GM12865 (cell line): ENCODE measurements at places on chromosomes 7 and 10.
A peak's percentile ranks its signal among the peaks of the same experiment; 100 is the strongest.

- no peak for DNase-seq
Observed at GRCh38 chr7:14521183-14521582, 381.4 kb downstream of the DGKB start.

- no peak for DNase-seq
Observed at GRCh38 chr10:9268176-9268575, 1213.7 kb downstream of the GATA3 start.

DNA sequence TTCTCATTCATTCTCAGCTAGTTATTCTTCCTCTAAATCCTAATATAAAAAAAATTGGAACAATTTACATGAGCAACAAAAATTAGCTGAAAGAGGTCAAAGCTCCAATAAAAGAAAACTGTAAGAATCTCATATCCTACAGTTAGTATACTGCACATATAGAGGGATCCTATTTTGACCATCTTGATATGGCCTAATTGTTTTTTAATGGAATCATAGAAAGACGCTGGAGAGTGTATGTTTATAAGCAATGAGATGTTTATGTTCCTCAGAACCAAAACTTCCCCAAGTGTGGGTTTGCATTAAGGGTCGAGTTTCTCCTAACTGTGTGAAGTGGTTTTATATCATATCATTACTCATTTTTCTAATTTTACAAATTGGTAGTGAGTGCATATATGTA is 102.5 kb downstream of the VIM start:
- DNase-seq = no peak

DNA sequence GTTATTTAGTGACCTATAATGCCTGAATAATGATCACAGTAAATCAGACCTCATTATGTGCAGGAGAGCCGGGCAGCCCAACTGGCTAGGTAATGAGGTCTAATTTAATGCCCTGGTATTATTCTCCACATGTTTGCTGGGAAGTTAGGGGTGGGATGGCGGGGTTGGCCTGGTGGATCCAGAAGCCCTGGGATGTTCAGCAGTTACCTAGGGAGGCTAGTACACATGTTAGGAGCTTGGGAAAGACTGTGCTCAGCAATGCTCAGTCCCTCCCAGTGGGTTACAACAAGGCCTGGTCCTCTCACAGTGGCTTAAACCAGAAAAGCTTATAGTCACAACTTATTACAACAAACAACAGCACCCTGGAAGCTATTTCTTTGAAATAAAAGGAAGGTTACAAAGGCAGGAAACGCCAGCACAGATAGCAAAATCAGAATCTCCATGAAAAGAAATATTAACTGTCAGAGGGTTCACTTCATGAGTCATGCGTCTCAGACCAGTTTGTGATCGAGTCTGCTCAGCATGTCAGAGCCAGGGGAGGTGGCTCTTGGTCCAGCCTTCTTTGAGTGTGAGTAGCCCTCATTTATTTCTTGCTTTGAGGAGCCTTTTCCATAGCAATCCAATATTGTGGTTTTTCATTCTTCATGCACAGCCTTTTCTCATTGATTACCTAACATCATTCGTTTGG is 418.6 kb upstream of the NPVF start:
- DNase-seq = no peak

GRCh38 chr7:88279323-88279722 is 27.4 kb downstream of the STEAP4 start:
- no peak for DNase-seq

- no peak for DNase-seq
Observed at GRCh38 chr7:35467456-35467978, 213.6 kb upstream of the TBX20 start.

DNA sequence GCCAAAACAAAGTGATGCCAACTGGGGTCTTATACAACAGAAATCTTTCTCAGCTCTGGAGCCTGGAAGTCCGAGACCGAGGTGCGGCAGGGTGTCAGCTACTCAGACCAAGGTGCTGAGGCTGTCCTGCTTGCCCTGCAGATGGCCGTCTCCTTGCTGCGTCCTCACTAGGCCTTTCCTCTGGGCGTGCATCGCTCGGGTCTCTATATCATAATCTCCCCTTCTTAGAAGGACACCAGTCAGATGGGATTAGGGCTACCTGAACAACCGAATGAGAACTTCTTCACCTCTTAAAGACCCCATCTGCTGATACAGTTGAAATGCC is 244.7 kb downstream of the EBF3 start:
- no peak for DNase-seq

- no peak for DNase-seq
Observed at GRCh38 chr7:37376386-37376785, 72.3 kb downstream of the ELMO1 start.

DNA sequence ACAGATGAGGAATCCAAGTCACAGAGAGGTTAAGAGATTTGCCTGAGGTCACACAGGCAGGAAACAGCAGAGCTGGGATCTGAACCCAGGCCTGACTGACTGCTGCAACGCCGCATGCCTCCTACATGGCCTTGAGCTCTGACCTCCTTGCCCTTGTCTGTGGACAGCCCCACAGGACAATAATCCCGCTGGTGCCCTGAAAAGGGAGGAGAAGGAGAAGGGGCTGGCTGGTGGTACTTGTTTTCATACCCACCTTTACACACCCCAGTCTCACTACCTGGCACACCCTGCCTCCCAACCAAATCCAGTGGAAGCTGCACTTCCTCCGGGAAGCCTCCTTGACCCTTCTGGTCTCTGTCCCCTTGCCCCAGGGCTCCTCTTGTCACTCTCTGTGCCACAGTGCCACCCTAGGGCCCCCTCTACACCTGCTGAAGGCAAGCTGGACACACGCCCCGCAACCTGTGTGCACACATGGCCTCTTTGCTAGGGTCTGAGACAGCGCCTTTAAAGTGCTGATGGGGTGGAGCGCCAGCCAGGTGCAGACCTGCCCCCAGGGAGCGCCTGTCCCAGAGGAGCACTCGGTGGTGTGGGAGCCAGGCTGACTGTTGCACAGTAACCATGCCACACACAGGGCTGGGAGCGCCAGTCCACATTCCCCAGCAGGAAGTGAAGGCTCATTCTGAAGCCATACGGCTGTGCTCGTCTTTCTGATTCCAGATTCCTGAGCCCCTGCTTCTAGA is 38.6 kb downstream of the ZCCHC24 start:
- no peak for DNase-seq

GRCh38 chr10:100085596-100085995 is 3.9 kb upstream of the CPN1 start:
- no peak for DNase-seq

DNA sequence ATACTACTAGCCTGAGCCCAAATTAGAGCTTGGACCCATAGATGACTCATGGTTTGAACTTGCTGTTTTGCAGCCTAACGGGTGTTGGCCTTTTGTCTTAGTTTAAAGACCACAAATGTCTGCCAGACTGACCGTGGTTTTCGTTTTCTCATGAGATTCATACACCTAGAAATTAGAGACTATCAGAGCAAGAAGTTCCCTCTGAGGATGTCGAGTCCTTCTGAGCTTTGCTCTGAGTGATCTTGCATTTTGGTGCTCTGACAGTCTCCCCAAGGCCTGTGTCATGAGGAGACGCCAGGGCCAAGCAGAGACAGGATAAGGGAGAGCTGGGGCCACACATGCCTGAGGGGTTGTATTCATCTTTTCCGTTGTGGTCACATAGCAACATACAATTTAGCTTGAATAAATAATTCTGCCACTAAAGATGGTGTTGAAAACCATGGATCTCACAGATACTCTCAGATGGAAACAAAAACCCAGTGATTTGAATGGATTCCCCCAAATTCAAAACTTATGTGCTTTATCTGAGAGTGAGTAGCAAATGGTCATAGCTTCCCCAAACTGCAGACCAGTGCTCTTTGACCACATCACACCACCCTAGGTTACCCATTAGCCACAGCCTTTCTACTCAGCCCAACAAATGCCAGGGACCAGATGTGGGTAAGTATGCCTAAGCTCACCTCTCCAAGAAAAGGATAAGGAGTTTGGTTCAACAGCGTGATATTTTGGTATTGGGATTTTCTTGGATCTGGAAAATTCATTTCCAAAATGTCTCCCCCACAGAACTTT is 762.0 kb upstream of the IGFBP3 start:
- DNase-seq = peak; percentile 73

DNA sequence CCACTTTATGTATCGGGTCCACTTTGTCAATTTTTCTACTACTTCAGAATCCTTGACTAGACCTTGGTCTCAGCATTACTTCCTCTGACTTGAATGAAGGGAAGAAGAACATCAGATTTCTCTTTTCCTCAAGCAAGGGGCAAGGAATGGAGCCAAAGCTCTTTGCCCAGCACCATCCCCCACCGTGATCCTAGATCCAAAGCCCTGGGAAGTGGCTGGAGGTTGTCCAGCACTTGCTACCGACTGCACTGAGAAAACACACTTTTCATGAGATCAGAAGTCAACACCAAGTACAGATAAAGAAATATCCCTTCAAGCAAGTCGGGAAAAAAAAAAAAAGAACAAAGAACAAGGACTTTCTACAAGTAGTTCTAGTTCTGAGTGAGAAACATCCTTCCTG is 102.1 kb upstream of the DDC start:
- DNase-seq = no peak

- DNase-seq = no peak
Observed at GRCh38 chr10:133125901-133126300, 34.1 kb upstream of the KNDC1 start.

- DNase-seq = no peak
Observed at GRCh38 chr10:125494651-125495239, 188.2 kb downstream of the TEX36 start.

GRCh38 chr10:126432507-126432906 is 44.2 kb upstream of the ADAM12 start:
- DNase-seq = no peak

GRCh38 chr10:112857493-112857892 is 92.6 kb upstream of the TCF7L2 start:
- DNase-seq = no peak

- peak; percentile 19 for DNase-seq
Observed at GRCh38 chr10:75430000-75430763, 1.2 kb upstream of the LRMDA start.

DNA sequence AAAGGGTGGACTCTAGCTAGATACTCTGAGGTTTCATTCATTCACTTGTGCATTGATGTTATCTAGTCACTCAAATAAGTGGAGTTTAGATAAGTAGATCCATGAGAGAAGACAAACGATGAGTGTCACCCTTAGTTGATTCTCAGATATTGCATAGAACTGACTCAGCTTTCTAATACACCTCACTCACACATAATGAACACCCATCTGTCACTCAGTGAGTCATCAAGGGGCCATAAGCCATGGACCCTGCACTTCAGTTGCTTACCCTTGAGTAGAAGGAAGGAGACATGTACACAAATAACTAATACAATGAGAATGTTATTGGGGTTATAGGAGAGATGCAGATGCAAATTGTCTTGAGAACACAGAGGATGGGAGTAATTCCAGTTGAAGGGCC is 163.8 kb downstream of the SORCS3 start:
- no peak for DNase-seq

DNA sequence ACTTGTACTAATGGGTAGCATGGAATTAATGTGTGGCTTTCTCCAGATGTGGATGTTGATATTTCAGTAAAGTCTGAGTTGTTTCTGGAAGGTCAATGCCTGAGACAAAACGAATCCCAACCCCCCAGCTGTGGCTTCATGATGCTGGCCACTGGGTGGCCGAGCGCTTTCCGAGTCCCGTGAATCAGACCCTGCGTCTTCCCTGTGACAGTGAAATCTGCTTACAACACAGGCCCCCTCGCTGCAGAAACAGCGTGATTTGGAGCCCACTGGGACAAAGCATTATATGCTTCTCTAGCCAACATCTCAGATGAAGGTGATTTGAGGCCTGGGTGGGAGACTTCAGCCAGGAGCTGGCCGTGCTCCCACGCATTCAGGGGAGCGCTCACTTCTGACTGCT is 124.7 kb downstream of the WDR37 start:
- DNase-seq = no peak

DNA sequence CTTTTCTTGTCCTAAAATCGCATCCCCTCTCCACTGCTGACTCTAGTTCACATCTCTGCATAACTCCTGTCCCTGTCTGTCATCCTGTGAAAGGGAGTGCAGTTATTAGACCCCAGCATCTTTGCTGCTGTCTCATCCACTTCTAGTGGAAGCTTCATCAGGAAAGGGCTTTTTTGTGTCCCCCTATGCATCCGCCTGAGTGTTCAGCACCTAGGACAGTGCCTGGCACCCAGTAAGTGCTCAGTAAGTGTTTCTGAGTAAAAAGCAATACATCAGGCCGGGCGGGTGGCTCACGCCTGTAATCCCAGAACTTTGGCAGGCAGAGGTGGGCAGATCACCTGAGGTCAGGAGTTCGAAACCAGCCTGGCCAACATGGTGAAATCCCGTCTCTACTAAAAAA is 211.8 kb upstream of the FOXK1 start:
- no peak for DNase-seq

DNA sequence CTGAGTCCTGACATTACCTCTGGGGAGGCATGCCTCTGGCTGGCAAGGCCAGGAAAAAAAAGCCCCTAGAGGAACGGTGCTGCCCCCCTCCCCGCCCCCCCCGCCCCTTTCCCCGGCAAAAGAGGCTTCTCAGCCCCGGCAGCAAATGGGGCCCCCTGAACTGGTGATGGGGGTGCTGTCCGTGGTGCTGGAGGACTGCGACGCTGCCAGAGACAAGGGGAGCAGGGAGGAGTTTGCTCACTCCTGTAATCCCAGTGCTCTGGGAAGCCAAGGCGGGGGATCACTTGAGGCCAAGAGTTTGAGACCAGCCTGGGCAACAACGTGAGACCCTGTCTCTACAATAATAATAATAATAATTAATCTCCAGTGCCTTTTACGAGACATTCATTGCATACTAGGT is 23.7 kb downstream of the SRRM3 start:
- peak; percentile 17 for DNase-seq

DNA sequence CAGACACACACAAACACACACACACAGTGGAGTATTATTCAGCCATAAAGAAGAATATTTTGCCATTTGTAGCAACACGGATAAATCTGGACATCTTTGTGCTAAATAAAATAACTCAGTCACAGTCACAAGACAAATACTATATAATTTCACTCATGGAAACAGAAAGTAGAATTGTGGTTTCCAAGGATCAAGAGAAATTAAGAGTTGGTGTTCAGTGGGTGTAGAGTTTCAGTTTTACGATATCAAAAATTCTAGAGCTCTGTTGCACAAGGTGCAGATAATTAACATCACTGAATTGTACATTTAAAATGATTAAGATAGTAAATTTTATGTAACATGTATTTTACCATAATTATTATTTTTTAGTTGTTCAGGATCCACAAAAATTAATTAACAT is 1235.0 kb downstream of the XPNPEP1 start:
- no peak for DNase-seq

DNA sequence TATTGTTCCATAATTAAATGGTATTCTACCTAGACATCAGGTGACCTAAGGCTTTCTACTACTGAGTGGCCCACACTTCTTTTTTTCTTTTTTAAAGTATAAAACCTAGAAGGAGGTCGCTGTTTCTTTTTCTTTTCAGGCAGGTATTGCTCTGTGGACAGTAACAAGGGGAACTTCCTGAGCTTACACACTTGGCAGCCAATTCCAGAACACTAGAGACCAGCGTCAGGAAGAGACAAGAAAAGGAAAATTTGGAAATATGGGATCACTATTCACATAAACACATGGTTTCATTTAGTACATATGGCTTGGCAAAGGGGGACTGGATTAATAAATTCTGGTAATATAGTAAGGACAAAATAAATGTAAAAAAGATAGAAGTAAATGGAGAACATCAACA is 141.9 kb downstream of the RSU1 start:
- DNase-seq = no peak

- DNase-seq = no peak
Observed at GRCh38 chr10:80523773-80524172, 13.9 kb upstream of the SH2D4B start.

GRCh38 chr7:122902751-122903495 is 16.7 kb upstream of the CADPS2 start:
- peak; percentile 13 for DNase-seq

- no peak for DNase-seq
Observed at GRCh38 chr7:102992509-102992937, 79.7 kb downstream of the LRRC17 start.

GRCh38 chr10:97667463-97667862 is 19.6 kb downstream of the AVPI1 start:
- no peak for DNase-seq
